ENCODE measurements at places on chromosomes 2 and 18. TPM values are rescaled to one million over a fixed set of nuclear protein-coding genes. Genes with fewer than 3 reads are reported as not detected.
A peak's percentile ranks its signal among the peaks of the same experiment; 100 is the strongest.

DNA sequence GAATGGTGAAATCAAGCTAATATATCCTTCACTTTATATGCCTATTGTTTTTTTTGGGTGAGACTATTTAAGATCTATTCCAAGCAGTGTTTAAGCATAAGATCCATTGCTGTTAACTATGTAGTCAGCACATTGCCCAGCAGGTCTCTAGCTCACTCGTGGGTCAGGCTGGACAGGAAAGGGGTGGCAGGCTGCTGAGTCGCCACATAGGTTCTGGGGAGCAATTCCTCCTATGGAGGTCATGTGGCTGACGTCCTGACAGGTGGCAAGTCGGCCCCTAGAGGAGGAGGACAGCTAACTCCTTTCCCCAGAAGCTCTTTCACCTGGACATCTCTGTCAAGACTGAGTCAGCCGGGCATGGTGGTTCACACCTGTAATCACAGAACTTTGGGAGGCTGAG is 13.9 kb upstream of the RAB31 start:
- DNase-seq: no peak

The UGT1A5 gene
- not detected for total RNA-seq

The RPRM gene
- not detected for total RNA-seq

- no peak for DNase-seq
Measured at GRCh38 chr2:120871016-120871635, 135.5 kb downstream of the GLI2 start.

DNA sequence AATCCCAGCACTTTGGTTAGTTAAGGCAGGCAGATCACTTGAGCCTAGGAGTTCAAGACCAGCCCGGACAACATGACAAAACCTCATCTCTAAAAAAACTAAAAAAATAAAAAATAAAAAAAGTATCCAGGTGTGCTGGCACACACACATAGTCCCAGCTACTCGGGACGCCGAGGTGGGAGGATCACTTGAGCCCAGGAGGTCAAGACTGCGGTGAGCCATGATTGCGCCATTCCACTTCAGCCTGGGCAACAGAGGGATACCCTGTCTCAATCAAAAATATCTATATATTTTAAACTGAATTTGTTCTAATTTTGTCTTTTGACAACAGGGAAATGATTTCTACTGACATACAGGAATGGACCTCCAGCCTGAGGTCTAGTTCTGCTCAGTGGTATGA is 73.3 kb upstream of the MBOAT2 start:
- DNase-seq: no peak

DNA sequence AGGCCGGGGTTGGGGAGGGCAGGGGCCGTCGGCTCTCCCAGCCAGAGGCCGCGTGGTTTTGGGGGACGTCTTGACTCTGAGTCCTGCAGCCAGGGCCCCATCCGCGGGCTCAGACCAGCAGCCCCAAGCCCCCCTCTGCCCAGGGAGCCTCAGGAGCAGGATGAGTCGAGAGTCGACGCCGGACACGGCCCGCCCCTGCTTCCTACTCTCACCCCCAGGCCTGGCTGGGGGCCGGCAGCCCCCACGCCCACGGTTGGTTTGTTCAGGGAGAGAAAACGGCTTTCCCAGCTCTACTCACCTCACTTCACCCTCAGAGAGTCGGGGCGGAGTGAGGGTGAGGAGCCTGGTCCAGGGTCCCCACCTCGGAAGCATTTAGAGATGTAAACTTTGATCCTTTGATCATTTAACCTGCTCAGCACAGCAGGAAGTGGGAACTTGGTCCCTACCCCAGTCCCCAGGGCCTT is 6.9 kb downstream of the SNORC start:
- DNase-seq: no peak

The COLEC12 gene
- 2.7 TPM for total RNA-seq

- no peak for DNase-seq
Measured at GRCh38 chr2:184581391-184581790, 16.9 kb upstream of the ZNF804A start.

The DSEL gene
- 107 TPM for total RNA-seq

DNA sequence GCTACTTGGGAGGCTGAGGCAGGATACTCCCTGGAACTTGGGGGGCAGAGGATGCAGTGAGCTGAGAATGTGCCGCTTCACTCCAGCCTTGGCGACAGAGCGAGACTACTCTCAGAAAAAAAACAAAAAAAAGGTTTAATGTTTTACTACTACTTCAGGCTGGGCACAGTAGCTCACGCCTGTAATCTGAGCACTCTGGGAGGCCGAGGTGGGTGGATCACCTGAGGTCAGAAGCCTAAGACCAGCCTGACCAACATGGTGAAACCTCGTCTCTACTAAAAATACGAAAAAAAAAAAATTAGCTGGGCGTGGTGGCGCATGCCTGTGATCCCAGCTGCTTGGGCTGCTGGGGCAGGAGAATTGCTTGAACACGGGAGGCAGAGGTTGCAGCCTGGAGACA is 75.7 kb upstream of the ATIC start:
- DNase-seq: peak; percentile 1

The CD8A gene
- not detected for total RNA-seq

GRCh38 chr2:197707316-197708213 is 2.4 kb downstream of the MARS2 start:
- DNase-seq: peak; percentile 52

DNA sequence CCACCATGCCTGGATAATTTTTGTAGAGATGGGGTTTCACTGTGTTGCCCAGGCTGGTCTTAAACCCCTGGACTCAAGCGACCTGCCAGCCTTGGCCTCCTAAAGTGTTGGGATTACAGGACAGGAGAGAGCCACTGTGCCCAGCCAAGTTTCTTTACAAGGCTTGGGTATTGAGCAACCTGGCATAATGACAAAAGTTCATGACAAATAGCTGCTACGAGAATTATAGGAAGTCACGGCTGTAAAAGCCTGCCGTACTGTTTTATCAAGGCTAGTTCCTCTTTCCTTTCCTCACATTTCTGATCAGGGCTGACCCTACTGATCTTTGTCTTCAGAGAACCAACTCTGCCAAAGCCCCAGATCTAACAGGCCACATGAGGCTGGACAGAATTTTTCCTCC is 490.4 kb upstream of the SPRED2 start:
- DNase-seq: no peak

DNA sequence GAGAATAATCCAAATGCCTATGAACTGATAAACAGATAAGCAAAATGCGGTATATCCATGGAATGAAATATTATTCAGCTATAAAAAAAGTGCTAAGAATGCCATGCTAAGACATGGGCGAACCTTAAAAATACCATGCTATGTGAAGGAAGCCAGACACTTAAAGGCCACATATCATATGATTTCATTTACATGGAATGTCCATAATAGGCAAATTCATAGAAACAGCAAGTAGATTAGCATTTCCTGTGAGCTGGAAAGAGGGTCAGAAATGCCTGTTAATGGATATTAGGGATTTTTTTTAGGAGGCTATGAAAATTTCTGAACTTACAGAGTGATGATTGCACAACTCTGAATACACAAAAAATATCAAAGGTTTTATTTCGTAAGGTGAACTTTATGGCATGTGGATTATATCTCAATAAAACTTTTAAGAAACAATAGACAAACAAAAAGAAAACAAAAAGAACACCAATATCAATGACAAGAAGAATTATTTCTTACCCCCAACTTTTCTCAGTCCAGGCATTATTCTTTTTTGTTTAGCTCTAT is 1207.7 kb downstream of the SUCLG1 start:
- no peak for DNase-seq

DNA sequence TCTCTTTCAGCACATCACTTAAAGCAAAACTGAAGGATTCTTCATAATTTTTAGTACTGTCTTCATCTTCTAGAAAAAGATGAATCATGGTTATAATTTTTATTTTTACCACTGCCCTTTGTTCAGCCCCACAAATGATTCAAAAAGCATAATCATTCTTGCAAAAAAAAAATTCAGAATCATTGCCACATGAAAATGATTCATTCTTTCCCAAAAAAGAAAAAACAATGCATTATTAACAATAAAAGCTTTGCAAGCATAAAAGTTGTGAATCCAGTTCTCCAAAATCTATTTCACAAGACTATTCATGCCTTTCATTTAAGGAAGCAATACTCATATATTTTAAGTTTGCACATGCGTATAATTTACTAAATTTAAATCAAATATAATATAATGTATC is 204.8 kb downstream of the RBM43 start:
- DNase-seq: peak; percentile 50

GRCh38 chr2:25347846-25348245 is 6.1 kb upstream of the DNMT3A start:
- no peak for DNase-seq

DNA sequence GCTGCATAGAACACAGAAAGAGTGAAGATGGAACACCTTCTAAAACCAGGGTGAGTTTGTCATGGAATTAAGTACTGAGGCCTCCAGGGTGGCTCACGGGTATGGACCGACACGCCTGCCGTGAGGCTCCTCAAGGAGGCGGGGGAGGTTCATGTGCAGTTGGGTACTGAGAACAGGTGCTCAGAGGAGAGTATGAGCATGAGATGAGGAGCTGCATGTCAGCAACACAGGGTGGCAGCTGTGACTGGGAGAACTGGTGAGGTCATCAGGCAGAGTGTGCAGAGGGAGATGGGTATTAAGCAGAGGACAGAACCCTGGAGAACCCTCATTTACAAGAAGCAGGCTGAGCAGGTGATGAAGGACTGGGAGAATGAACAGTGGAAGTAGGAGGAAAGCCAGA is 63.2 kb upstream of the KLHL29 start:
- peak; percentile 65 for DNase-seq

The LYG1 gene
- total RNA-seq: not detected

The IL1RL2 gene
- not detected for total RNA-seq

The C1QL2 gene
- total RNA-seq: 0.27 TPM

The MREG gene
- total RNA-seq: 31.6 TPM

DNA sequence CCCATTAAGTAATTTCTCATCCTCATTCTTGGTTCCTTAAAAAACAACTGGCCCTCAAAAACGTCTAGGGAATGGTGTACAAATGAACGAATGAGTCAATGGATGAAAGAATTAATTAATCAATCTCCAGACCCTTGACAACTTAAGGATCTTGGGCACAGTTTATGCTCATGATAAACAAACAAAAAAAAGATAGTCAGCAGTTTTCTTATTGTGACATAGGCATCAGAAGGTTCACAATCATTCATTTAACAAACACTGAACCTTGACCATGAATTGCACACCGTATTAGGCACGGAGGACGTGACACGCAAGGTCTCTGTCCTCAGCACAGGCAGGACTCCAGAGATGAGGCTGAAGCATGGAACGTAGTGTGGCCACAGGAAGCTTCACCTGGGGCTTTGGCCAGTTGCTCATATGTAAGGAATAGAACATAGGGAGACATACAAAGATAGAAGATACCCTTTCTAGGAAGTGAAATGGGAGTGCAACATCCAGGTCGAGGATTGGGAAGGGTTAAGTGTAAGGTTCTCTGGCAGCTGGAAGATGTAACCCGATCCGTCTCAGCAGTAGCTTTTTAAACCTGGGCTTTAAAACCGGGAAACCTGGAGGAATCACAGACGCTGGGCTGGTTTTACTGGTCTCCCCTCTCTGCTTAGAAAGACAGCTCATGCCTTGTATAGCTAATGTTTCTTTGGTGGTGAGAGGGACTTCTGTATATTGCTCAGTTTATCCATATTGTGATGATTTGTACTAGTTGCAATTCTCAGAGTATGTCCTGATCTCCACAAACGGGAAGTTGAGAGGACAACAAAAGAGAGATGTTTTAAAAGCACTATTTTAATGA is 8.9 kb upstream of the LTBP1 start:
- peak; percentile 26 for DNase-seq

DNA sequence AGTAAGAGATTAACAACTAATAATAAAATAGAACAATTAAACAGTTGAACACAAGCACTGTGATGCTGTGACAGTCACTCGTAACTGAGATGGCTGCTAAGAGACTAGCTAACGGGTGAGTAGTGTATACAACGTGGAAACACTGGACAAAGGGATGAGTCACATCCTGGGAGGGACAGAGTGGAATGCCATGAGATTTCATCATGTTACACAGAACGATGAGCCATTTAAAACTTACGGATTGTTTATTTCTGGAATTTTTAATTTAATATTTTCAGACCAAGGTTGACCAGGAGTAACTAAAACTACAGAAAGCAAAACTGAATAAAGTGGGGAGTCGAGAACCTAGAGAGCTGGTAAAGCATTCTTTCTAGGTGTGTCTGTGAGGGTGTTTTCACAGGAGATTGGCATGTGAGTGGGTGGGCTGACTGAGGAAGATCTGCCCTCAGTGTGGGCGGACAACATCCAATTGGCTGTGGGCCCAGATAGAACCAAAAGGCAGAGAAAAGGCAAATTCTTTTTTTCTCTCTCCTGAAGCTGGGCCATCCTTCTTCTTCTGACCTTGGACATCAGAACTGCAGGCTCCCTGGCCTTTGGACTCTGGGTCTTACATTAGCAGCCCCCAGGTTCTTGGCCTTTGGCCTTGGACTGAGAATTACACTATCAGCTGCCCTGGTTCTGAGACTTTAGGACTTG is 14.6 kb downstream of the TMSB10 start:
- DNase-seq: peak; percentile 92

The MRPS9 gene
- total RNA-seq: 23.9 TPM

All from myocyte (in vitro differentiated cells).